ENCODE measurements at places on chromosomes 12 and 14.

- DNase-seq: no peak
These were observed 75.2 kb upstream of the TMCC3 start for GRCh38 chr12:94725375-94726168.

- peak; percentile 26 for DNase-seq
These were observed 111.4 kb downstream of the EGLN3 start for GRCh38 chr14:33839193-33840076.

DNA sequence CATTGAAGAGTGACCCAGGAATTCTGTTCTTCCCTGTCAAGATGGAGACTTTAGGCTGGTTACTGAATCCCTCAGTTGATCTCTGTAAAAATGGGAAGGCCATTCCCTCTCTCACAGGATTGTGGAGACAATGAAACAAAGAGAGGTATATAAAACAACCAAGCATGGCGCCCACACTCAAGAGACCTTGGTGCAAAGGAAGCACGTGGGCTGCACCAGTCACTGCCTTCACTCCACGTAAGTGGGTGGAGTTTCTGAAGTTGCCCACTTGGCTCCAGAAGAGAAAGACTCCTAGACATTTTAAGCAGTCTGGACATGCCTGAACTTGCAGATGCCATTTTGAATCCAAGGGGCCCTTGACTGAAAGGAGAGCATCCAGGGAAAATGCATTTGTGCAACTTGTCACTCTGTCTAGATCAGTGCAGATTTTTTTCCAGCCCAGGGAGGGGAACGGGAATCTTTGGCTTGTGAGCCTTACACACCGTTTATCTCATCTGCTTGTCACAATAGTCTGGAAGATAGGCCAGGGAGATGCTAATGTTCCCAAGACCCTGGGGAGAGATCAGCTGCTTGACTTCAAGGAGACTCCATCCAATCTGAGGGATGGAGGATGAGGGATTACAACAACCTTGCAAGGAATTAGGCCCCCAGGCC, 96.9 kb upstream of the TBX3 start:
- no peak for DNase-seq

- no peak for DNase-seq
These were observed 116.4 kb upstream of the LRFN5 start for GRCh38 chr14:41490323-41490722.

- no peak for DNase-seq
These were observed 24.9 kb upstream of the BCDIN3D start for GRCh38 chr12:49867570-49868341.

GRCh38 chr12:67991158-67991557, 1.9 kb downstream of the IFNG-AS1 start:
- no peak for DNase-seq

DNA sequence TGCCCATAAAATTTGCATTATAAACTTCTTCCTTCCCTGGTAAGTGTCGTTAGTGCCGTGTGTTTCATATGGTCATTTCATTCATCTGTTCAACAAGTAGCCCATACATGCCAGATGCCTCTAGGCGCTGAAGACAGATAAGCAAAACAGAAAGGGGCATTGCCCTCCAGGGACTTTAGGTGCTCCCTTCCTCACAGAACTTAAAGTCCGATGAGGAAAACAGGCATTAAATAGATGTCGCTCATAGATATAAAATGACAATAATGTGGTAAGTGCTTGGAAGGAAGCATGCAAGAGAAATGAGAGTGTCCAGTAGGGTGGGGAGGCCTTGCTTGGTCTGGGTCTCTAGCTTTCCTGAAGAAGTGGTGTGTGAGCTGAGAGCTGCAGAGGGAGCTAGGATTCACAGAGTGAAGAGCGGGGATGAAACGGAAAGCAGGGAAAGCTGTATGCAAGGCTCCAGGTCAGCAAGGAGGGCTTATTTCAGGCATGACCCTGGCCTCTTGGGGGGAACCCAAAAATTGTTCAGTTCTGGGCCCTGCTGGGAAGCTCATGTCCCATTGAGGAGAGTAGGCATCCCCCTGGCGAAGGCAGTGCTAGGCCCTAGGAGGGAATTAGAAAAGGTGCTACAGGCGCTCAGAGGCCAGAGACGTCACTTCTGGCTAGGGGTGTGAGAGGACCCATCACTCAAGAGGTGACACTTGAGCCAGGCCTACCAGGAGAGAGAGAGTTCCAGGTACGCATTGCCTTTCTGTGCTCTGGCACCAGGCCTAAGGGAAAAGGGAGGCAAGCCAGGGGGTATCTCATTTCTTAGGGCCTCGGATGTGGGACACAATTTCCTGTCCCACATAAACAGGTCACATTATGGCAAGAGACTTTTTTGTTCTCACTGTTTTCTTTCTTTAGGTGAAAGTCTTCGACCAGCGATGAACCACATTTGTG, 11.9 kb downstream of the UBE3B start:
- no peak for DNase-seq

- DNase-seq: no peak
These were observed 142.7 kb downstream of the TBX5 start for GRCh38 chr12:114263056-114263805.

- no peak for DNase-seq
These were observed 21.7 kb downstream of the CAPRIN2 start for GRCh38 chr12:30732954-30733637.

DNA sequence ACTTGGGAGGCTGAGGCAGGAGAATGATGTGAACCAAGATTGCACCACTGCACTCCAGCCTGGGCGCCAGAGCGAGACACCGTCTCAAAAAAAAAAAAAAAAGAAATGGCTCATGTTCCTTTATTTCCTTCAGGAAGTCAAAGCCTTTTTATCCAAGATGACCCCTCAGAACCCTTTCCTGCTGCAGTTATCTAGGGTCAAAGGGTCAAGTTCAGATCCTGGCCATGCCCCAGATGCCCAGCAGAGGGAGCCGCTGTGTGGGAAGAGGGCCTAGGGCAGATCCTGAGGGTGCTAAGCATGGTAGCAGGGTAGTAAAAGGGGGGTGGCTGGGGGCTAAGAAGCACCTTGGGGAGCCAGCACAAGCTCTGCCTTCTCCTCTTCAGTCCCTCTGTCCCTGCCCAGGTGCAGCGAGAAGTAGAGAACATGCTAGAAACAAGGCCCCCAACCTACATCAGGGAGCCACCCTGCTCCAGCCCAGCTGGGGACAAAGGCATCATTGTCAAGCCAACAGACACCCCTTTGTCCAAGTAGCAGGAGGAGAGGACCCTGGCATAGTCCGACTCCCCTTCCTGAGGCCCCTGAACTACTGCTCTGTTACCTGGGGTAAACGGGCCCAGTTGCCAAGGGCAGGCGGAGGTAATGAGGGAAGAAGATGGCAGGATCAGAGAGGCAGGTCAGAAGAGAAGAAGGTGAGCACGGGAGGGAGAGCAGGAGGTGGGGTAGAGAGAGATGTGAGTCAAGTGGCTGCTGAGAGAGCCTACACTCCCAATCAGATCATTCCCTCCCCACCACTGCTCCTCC, 6.5 kb downstream of the NFE2 start:
- DNase-seq: no peak

- DNase-seq: no peak
These were observed 132.3 kb downstream of the EML1 start for GRCh38 chr14:99925471-99925870.

DNA sequence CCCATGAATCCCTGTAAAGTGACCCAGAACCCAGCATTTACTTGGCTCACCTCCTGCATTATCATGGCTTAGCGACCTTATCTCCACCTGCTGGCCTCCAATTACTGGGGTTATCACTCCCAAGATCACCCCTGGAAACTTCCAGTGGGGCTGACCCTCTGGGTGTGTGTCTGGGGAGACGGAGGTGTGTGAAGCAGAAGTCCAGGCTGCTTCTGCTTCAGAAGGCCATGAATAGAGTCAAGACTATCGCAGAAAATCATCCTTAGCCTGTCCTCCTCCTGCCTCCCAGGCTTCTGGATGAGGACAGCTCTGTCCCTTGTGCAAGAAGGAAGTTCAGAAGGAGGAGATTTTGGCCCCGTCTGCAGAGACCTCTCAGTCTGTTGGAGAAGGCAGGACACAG, 408 bp upstream of the KRT72 start:
- DNase-seq: no peak

Data from stimulated activated CD8-positive, alpha-beta memory T cell treated with anti-CD3 and anti-CD28 coated beads, Interleukin-12 subunit alpha, Interleukin-12 subunit beta, amount 100 ng/mL, for 1 hour (primary cell).